ENCODE measurements at places on chromosomes 11 and 22.

GRCh38 chr22:47162865-47163264 lies 400.4 kb downstream of the TBC1D22A start:
- DNase-seq: no peak

DNA sequence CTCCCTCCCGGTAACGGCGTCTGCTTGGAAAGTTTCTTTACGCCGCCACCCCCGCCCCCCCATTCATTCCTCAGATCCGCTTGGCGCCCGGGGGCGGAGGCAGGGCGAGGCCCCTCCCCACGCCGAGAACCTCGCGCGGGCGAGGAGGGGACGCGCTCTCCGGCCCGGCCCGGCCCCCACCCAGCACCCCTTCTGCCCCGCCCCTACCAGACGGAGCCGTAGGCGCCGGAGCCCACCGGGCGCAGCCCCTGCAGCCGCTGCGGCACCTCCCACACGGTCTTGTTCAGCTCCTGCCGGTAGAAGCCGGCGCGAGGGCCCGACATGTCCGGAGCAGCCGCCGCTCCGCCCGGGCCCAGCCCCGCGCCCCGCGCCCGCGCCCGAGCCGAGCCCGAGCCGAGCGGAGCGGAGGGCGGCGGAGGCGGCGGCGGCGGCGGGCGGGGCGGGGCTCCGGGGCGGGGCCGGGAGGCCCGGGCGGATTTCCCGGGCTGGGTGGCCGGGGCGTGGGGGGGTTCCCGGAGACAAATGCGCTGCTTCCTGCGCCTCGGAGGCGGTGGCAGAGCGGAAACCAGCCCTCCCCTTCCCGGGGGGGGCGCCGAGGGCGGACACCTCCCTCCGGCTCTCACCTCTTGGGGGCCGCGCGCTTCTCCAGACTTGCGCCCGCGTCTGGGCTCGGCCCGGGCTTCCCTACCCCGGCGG lies at the start of gene MAPK11:
Gene MAPK11 (minus strand): TSS at position 411 of the 696 bp plus-strand sequence. CDS start 88 bp downstream, at position 323.
- peak; percentile 77 for DNase-seq

DNA sequence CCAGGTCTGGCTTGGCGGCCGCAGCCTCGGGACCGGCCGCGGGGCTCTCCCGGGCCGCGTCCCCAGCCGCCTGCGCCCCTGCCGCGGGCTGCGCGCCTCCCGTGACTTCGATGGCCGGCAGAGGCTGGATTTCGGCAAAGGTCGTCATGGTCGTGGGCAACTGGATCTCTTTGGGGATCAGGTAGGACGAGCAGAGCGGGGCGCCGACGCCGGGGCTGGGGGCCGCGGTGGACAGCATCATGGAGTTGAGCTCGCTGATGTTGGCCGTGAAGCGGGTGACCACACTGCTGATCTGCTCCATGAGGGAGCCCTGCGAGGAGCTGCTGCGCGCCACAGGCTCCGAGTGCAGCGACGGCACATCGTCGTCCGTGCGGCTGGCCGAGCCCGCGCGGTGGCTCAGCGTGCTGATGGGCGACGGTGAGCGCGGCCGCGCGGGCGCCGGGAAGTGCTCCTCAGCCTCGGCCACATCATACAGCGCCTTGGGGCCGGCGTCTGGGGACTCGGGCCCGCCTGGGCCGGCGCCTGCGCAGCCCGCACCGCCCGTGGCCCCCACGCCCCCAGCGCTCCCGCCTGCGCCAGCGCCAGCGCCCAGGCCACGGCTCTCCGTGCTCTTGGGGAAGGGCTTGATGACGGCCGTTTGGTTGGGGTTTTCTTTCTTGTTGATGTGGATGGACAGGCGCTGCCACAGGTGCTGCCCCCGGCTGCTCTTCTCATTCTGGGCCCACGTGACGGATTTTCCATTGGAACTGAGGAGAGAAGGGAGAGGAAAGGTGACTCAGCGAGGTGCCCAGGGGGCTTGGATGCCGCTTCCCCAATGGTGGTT lies 171.4 kb upstream of the CTSC start:
- DNase-seq: peak; percentile 45

- no peak for DNase-seq
Measured at GRCh38 chr11:110141812-110142211, 48.6 kb downstream of the ZC3H12C start.

DNA sequence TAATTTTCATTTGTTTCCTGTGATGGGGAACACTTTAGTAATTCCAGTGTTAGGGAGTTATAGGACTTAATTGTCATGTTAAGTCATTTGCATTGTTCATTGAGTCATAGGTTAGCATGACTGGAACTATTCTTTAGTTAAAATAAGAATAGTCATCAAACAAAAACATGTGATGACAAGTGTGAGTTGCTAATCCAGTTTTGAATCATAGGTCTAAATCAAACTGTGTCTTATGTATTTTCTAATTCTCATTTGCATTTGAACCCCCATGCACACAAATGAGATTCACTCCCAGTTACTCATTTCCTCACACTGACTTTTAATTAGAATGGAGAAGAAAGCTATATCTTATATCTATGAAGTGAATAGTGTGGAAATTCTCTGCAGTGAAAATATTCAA lies 405.6 kb downstream of the LRRC4C start:
- no peak for DNase-seq

GRCh38 chr11:44335052-44335760 lies 25.3 kb upstream of the ALX4 start:
- DNase-seq: no peak

GRCh38 chr11:61171907-61172306 lies 10.7 kb upstream of the VPS37C start:
- no peak for DNase-seq

DNA sequence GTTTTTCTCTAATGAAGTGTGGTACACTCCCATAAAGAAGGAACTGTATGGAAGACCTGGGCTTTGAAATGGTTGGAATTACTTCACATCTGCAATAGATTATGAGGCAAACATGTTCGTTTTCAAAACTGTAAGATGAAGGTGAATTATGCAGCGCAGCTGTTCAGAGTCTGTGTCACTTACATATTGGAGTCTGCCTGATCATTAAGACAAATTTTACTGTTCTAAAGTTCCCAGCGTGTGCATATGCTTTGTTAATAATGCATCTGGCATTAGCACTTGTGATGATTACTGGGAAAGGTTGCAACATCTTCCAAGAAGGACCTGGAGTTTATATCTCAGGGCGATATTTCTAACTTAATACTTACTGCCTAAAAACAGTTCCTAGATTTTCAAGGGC lies 255.2 kb upstream of the ZC3H12C start:
- no peak for DNase-seq

DNA sequence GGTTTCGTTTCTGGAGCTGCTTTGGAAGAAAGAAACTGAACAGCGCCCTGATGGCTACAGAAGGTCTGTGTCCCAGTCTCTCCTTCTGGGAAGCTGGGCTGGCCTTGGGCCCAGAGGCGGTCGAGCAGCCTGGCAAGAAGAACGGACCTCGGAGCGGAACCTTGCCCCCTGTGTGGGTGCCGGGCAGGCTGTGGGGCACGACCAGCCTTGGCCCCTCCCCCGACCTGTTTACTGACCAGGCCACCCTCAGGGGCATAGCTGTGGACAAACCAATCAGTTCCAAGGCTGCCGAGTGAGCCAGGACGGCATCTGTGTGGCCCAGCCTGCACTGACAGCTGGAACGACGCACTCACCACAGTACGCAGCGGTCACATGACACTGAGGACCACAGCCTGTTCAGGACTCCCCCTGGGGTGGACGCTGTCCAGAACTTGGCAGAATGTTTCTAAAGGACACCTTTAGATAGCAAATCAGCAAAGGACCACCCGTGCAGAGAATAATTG lies 7.2 kb downstream of the PIM3 start:
- peak; percentile 17 for DNase-seq

GRCh38 chr11:32562839-32563599 lies 20.6 kb upstream of the EIF3M start:
- no peak for DNase-seq

GRCh38 chr22:20953668-20954500 lies 13.2 kb upstream of the AIFM3 start:
- DNase-seq: no peak

DNA sequence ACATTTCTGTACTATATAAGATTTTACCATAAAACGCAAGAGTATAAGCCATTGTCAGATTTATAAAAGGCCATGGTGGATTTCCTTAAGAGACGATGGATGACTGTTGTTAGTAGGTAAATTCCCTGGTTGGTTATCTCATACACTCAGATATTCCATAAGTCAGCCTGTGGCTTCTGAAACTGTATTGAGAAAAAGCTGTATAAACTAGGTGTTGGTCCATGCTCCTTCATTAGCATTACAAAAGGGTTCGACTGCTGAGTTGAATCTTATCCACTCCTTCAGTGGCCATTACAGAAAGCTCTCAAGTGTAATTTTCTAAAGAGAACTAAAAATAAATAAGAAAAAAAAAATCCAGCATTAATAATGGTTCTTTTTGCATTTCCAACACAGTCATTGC lies 5.3 kb downstream of the GRAP2 start:
- DNase-seq: no peak

GRCh38 chr11:114053406-114053805 lies 6.1 kb upstream of the ZBTB16 start:
- no peak for DNase-seq

GRCh38 chr11:101010899-101011298 lies 118.7 kb downstream of the PGR start:
- no peak for DNase-seq

- no peak for DNase-seq
Measured at GRCh38 chr22:45771057-45771456, 99.4 kb downstream of the ATXN10 start.

- DNase-seq: peak; percentile 24
Measured at GRCh38 chr11:94183886-94184264, 55.2 kb downstream of the PANX1 start.

DNA sequence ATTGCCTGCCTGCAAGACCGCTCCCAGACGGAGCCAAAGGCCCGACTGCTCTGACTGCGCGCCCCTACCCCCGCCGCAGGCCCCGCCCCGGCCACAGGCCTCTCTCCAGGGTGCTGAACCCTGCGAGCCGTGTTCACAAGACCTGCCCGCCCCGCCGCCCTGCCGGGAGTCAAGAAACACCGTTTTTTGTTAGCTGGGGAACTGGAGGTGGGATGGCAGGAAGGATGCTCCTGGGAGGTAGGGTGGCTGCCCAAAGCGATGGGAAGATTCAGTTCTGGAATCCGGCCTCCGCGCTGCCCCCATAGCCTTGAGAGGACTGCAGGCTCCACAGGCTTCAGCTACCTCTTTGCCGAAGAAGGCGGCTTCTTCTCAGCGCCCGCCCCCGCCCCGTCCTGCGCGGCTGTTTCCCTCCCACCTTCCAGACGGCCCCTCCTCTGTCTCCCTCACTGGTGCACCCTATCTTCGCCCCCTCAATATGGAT lies 2.7 kb upstream of the PDE2A start:
- peak; percentile 77 for DNase-seq

DNA sequence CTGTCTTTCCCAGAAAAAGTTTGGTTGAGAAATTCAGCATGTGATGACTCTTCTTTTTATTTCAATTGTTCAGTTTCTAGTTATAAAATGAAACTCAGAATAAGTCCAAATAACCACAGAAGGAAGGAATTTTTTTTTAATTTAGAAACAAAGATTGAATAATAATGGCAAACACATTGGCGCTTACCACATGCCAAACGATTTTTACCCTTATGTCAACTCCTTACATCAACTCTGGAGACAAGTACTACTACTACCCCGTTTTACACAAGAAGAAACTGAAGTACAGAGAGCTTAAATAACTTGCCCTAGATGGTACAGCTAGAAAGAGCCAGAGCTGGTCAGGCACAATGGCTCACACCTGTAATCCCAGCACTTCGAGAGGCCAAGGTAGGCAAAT lies 52.4 kb downstream of the AHNAK start:
- DNase-seq: no peak

DNA sequence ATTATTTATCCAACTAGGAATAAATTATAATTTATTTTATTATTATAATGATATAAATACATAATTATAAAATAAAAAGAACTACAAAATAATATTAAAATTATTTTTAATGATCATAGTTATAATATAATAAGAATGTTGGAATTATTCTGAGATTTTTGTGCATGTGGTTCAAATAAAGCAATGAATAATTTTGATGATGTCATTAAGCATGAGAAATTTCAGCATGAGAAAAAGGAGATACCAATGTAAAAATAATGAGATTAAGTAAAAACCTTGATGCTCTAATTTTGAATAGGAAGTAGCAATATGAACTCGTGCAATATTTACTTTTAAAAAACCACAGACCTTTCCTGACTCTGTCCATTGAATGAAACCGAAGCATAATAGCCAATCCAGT lies 181.8 kb upstream of the MTNR1B start:
- no peak for DNase-seq

DNA sequence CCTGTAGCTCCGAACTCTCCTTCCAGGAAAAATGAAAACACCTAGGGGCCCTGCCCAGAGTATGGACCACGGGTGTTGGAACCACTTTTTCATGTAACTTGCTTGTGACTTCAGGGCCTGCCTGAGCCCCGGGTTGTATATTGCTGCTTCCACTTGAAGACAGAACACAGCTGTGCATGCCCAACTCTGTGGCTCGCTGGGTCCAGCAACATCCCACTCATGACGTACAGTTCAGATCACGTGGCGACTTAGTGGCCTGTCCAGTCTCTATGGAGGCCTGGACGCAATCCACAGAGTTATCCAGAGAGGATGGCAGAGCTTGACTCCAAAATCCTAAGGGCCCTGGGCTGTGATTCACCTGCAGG lies 6.8 kb downstream of the C11orf21 start:
- no peak for DNase-seq

DNA sequence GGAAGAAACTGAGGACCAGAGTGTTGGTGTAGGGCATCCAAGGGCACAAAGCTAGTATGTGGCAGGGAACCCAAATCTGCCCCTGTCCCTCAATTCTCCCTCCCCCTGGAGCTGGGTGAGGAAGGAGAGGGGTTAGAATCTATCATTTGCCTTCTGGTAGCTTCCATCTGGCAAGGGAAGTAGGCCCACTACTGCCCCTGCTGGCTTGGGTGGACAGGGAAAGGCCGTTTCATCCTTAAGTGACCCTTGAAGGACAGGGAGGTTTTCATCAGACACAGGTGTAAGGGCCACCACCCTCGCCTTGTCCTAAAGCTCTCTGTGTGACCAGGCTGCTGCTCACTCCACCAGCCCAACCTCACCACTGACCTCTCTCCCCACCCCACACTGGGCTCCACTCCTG lies 22.1 kb downstream of the NECTIN1 start:
- no peak for DNase-seq

Data from stimulated activated CD4-positive, alpha-beta T cell treated with anti-CD3 and anti-CD28 coated beads, Interleukin-2, amount 100 ng/mL, for 24 hours (primary cell).